ENCODE measurements at places on chromosomes 13 and 19.
A peak's percentile ranks its signal among the peaks of the same experiment; 100 is the strongest.

DNA sequence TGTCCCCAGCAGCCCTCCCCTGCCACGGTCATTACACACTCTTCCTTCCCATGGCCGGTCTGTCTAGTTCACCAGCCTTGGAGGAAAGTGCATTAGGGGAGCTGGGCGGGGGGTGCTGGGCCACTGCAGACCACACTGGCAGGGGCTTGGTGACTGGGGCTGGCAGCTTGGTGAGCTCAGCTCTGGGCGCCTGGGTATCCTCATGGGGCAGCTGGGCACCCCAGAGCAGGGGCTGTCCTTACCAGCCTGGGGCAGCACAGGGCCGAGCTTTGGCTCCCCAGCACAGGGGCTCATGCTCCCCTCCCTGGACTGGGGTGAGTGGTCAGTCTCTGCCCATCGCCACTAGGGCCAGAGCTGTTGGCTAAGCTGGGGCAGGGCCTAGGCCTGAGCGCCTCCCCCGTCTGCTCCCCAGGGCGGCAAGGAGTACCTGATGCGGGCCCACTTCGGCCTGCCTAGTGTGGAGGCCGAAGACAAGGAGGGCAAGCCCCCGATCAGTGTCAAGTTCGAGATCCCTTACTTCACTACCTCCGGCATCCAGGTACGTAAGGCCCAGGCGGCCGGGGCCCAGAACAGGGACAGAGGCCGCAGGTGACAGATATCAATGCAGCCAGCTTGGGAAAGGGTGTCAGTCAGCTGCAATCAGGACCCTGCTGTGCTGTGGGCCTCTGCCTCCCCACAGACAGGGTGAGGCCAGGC, 35.5 kb downstream of the AP1M1 start:
- no peak for DNase-seq

GRCh38 chr19:31037286-31037980, 311.8 kb downstream of the TSHZ3 start:
- DNase-seq = peak; percentile 32

GRCh38 chr19:32720216-32720935, 809 bp downstream of the TDRD12 start:
- no peak for DNase-seq

- DNase-seq = no peak
Observed at GRCh38 chr19:15238639-15239155, 6.4 kb upstream of the EPHX3 start.

DNA sequence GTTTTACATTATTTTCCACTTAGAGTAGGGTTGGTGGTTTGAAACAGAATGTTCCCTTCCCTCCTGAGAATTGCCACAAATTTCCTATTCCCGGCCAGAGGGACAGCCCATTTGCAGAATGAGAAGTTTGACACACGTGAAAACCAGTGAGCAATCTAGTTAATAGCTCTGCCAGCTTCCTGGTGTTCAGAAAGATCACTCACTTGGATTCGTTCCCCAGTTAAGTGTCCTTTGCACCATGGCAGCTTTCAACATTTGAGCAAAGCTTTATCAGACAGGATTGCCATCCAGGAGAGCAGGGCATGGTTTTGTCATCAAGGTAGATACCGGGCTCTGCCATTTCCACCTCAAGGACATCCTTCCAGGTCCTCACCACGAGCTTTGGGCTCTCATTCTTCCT, 28.2 kb downstream of the RASL11A start:
- no peak for DNase-seq

DNA sequence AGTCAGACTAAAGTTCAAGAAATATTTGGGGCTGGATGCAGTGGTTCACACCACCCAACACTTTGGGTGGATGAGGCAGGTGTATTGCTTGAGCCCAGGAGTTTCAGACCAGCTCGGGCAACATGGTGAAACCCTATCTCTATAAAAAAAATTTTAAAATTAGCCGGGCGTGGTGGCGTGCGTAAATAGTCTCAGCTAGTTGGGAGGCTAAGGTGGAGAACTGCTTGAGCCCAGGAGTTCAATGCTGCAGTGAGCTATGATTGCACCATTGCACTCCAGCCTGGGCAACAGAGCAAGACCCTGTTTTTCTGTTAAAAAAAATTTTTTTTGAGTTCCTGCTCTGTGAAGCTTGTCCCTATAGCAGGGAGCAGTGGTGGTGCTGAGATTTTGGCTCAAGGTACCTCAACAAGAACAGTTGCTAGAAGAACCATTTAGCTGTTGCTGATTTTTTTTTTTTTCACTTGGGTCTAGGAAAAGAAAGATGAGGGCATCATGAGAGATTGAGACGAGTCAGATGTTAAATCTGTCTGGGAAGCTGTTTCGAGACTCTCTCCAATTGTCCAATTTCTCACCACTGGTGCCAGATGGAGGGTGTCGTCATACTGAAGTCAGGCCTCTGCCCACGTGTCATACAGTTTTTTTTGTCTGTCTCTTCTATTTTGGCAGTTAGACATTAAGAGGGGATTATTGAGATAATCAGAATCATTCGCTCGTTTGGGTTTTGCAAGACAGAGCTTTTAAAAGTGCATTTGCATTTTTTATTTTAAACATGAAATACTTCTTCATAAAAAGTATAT, 3.7 kb downstream of the SLC25A42 start:
- DNase-seq = peak; percentile 82

- DNase-seq = no peak
Observed at GRCh38 chr19:56720281-56720680, 48.7 kb upstream of the ZNF835 start.

GRCh38 chr13:113125506-113126264, 3.1 kb downstream of the F10 start:
- DNase-seq = no peak

DNA sequence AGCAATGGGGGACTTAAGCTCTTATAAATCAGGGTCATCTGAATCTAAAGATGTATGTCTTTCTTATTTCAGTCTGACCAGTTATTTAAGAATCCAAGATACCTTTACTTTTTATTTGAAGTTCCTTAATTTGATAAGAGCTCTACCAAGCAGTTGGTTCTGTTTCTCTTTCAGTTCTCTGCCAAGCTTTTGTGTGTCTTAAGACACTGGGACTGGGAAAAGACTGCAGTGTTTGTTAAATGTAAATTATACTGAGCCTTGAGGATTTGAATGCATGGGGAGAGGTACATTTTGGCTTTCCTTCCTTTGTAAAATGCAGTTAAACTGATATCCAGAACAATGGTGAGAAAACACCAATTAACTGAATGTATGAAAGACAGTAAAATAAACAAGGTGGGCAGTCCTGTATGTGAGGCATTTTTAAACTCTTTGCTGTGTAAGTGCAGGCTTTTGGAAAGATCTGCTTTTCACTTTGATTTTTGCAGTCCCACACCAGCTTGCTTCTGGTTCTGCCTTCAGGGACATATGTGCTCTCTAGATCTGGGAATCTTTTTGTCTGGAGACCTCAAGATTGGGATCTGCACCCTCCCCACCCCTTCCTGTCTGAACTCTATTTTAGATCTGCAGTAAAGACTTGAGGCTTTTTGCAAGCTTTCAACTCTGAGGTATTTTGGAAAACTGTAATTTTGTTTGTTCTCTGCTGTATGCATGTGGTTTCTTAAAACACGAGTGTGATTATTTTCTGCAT, 77.6 kb downstream of the LRCH1 start:
- no peak for DNase-seq

DNA sequence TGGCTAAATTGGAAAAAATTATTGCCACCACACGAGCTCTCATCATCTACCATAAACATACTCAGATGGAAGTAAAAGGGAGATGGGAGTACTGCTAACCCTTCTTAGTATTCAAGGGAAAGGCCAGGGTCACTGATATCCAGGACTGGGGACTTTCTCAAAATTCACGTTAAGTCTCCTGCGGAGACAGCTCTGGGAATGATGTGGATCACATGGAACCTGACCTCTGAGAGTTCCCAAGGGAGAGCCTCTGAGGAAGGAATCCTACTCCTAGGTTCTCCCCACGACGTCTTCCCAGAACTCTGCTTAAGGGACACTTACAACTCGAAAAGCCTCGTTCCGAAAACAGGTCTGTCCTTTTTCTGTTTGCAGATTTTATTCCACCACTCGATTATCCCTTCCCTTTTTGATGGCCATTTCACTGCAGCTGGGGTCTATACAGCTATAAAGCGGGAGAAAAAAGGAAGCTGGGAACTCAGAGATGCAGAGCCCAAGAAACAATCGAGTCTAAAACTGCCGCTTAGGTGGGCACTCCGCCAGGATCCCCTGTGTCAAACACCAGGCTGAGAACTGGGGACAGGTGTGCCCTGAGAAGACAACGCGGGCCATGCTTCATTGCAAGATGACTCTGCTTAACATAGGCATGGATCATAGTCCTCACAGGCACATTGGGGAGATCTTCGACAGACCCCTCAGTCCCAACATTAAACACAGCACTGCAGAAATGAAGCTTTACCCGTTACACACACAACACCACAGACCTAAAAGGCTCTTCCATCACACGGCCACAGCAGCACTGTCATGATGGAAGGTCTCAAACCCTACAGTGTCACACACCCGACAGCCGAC, 823 bp upstream of the ZNF567 start:
- DNase-seq = no peak

DNA sequence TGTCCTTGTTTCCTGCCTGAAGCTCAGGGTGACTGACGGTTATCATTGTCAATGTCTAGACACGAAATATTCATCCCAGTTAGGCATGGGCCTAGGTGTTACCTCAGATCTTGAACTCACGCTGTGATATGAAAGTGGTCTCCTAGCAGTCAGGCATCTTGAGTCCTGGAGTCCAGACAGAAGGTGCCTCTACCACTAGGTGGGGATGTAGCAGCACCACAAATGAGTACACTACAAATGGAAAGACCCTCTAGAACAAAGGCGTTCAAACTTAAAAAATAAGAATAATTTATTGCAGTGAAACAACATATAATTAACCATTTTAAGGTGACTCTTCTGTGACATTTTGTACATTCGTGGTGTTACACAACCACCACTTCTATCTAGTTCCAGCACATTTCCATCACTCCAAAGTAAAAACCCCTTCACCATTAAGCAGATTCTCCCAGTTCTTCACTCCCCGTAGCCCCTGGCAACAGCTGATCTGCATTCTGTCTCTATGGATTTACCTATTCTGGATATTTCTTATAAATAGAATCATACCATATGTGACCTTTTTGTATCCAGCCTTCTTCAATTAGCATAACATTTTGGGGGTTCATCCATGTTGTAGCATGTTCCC, 11.9 kb upstream of the FRY start:
- DNase-seq = peak; percentile 25

All from skin of body (tissue), 3 donors.